Brain microvascular endothelial cell (primary cell): ENCODE measurements at places on chromosomes 1 and 21.

DNA sequence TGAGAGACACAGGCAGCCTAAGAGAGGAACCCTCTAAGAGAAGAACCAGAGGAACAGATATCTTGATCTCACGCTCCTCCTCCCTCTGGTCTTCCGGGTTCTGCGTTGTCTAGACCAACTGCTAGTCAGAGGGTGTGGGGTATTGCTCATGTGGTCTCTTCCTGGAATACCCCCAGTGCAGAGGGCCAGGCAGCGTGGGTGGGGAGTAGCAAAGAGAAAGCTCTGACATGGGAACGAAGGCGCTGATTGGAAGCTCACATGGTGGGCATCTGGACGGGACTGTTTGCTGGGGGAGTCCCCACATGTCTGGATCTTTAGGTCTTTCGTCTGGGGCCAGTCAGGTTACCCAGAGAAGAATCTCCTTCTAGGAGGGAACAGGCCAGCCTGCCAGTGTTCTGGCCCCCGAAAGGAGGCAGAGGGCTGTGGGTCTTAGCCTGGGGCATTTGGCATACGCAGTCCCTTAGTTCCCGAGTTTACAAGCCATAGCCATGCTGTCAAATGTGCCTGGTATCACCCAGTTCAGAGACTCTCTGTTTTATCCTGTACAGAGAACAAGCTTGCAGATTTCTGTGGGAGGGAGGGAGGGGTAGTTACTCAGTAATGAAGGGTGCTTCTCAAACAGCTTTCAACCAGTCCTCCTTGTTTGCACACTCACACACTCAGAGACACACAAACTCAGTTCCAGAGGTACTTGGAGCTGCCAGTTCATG is 18.3 kb upstream of the IL6R start:
- DNase-seq: no peak

GRCh38 chr1:207407655-207408260 is 46.4 kb upstream of the CR2 start:
- DNase-seq: no peak

DNA sequence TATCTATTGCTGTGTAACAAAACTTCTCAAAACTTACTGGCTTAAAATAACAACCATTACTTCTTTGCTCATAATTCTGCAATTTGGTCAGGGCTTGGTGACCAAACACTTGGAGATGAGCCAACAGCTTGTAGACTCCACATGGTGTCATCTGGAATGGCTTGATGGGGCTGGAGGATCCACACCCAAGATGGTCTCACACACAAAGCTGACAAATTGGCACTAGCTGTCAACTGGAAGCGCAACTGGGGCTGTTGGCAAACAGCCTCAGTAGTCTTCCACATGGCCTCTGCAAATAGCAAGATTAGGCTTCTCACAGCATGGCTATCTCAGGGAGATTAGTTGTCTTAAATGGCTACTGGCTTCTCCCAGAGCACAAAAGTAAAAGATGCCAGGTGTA is 27.1 kb upstream of the MTF2 start:
- no peak for DNase-seq

GRCh38 chr1:27575840-27576331 is 28.1 kb downstream of the AHDC1 start:
- no peak for DNase-seq

- no peak for DNase-seq
Observed at GRCh38 chr21:40472013-40472412, 374.9 kb downstream of the DSCAM start.

DNA sequence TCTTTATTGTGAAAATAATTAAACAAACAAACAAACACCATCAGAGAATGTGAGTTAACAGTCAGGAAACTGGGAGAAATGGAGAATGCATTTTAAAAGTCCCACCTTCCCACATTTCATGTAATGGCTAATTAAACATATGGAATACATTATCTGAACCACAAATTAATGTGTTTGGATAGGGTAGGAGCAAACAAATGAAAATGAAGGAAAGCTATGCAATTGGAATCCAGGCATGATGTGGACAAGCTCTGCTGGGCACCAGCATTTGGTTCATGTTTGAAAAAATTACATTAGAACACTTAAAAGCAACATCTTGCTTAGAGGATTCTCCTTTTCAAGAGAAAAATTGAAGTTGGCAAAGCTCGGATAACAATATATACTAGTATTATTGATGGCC is 628.1 kb downstream of the LMO4 start:
- DNase-seq: no peak

DNA sequence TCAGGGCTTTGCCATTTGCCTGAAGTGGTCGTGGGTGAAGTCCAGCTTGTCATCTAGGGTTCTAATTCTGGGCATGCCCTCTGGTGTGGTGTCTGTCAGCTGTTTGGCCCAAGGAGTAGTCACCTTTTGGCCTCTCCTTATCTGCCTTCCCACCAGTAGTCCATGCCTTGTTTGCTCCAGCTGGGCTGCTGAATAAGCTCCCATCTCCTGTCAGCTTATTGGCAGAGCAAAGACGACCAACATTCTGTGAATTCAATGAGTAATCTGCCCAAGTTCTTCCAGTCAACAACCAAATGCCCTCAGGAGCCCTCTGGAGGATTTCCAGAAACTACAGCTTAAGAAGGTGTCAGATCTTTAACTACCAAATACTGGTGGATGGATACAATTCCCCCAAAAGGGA is 7.0 kb downstream of the BCAN start:
- no peak for DNase-seq

DNA sequence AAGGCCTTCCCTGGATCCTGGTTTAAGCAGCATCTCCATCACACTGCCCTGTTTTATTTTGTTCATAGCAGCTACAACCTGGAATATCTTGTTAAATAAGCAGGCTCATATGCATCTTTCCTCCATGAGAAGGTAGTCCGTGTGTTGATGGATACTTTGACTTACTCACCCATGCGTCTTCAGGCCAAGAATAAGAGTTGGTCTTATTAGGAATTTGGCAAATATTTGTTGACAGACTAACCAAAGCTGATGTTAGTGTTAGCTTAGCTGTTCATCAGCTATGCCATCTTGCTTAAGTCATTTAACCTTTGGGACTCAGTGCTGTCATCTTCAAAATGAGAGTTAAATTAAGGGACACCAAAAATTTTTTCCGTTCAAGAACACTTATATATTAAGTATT is 59.2 kb downstream of the SASS6 start:
- no peak for DNase-seq

- no peak for DNase-seq
Observed at GRCh38 chr1:154497026-154497806, 4.8 kb upstream of the TDRD10 start.

- DNase-seq: no peak
Observed at GRCh38 chr1:117652421-117652820, 46.6 kb downstream of the TENT5C start.
